Activated CD4-positive, alpha-beta T cell treated with anti-CD3 and anti-CD28 coated beads, Interleukin-2, amount 50 U/mL, for 48 hours (primary cell): ENCODE measurements at places on chromosomes 7 and 10.

GRCh38 chr10:17003651-17004286 lies 125.8 kb downstream of the CUBN start:
- no peak for DNase-seq

- no peak for DNase-seq
Observed at GRCh38 chr7:30503274-30504212, 1.1 kb downstream of the GGCT start.

DNA sequence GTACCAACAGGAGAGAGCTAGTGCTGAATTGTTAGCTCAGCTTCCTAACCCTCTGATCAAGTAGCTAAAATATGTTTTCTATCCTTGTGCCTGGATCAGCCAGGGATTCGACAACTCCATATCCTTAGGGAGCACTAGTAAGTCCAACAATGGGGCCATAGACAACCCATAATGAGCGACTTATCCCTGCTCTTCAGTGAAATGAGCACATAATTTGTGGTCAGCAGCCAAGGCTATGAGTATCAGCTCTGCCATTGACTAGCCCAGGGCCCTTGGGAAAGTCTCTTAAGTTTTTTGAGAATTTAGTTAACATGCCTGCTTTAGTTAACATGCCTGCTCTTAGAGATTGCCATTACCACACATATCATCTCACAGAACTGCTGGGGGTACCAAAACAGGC lies 39.3 kb downstream of the COL1A2 start:
- no peak for DNase-seq

DNA sequence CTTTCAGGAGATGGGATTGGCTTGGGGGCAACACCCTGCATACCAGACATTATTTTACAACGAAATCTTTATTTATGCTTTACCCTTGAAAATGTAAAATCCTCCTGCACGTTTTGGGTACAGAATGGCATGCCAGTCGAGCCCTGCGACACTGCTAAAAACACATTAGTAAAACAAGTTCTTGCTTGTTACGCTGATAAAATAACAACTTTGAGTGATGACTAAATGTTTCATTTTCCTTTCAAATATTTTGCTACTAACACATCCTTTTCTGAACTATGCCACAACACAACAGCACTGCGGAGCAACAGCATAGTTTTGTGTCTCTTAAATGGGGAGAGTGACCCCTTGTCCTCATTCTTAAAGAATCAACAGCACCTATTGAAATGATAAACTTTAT lies 76.0 kb upstream of the SEMA3D start:
- no peak for DNase-seq

DNA sequence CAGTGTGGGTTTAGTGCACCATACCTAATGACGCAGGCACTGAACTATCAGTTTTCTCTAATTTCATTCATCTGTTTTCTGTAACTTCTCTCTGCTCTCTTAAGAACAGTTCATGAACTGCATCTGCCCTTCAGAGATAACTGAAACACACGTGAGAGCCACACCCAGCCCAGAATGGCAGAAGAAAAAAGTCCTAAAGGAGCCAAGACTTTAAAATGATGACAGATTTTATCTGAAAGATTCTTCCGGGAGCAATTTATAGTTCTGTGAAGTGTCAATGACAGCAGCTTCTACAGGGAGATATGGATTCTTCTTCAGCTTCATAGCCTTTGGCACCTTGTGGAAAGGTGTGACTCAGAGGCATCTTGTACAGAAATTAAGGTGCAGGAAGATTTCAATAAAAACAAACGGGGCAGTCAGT lies 211.5 kb upstream of the SLC26A5 start:
- no peak for DNase-seq

GRCh38 chr10:123408660-123409059 lies 254.5 kb downstream of the BUB3 start:
- DNase-seq: no peak

GRCh38 chr7:5662828-5663227 lies 118.6 kb downstream of the RNF216 start:
- no peak for DNase-seq

- no peak for DNase-seq
Observed at GRCh38 chr10:129694184-129694583, 227.1 kb downstream of the MGMT start.

DNA sequence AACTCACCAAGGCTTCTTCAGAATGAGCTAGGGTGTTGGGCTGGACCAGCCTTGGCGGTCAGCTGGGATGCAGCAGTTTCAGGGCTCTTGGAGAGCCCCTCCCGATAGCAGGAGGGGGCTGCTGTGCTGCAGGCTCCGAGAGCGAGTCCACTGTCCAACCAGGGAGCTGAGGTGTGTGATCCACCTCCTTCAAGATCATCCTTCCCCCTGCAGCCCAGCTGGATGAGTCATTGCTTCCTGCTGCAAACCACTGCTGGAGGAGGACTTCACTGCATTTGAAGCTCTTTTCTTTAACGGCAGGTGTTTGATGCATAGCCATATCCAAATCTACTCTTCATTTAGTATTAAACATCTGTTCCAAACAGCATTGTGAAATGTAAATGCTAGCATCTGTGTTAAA lies 54.2 kb upstream of the EBF3 start:
- DNase-seq: peak; percentile 9

DNA sequence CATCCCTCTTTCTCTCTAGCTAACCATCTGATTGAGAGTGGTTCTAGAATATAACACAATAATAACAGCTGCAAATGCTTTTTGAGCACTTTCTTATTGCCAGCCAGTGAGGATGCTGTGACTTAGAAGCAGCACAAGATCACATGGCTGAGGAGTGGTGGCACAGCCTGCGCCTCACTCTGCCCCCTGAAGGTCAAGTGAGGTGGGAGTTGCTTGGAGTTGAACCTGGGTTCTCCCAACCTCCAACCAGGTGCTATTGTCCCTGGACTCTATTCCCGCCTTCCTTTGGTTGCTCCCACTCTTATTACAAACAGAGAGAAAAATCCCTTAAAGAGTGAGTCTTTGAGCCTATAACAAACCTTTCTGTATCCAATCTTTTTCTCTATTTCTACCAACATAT lies 280.3 kb upstream of the PODXL start:
- no peak for DNase-seq

- no peak for DNase-seq
Observed at GRCh38 chr7:93176992-93177580, 28.9 kb upstream of the SAMD9L start.

DNA sequence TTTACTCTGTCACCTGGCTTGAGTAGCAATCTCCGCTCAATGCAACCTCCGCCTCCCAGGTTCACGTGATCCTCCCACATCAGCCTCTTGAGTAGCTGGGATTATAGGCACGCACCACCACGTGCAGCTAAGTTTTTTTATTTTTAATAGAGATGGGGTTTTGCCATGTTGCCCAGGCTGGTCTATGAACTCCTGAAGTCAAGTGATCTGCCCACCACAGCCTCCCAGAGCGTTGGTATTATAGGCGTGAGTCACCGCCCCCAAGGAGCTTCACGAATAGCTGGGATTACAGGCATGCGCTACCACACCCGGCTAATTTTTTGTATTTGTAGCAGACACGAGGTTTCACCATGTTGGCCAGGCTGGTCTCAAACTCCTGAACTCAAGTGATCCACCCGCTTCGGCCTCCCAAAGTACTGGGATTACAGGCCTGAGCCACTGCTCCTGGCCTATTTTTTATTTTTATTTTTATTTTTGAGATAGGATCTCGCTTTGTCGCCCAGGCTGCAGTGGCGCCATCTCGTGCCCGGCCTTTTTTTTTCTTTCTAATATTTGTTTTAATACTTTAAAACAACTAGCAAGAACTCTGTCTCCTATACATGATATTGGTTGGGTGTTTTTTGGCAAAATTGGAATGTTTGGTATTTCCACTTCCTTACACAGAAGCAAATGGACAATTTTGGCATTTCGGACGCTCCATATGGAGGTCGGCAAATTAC lies 1.1 kb downstream of the EFCAB10 start:
- DNase-seq: no peak

- no peak for DNase-seq
Observed at GRCh38 chr10:114552050-114552449, 106.0 kb downstream of the ABLIM1 start.

DNA sequence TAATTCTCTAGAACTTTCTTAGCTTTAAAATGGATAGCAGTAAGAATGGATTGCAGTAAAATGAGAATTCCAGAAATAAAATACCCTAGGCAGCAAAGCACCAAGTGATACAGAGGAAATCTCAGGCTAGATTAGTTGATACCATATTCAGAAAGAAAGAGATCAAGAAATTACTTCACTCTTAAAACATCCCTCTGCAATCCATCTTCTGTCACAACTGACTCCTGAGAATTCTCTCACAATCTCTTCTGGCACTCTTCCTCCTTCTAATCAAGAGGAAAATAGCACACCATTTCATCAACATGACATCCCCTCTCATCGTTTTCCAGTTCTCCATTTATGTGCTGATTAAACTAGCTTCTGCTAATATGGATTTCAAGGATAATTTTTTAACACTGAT lies 42.2 kb upstream of the LAMB1 start:
- no peak for DNase-seq

DNA sequence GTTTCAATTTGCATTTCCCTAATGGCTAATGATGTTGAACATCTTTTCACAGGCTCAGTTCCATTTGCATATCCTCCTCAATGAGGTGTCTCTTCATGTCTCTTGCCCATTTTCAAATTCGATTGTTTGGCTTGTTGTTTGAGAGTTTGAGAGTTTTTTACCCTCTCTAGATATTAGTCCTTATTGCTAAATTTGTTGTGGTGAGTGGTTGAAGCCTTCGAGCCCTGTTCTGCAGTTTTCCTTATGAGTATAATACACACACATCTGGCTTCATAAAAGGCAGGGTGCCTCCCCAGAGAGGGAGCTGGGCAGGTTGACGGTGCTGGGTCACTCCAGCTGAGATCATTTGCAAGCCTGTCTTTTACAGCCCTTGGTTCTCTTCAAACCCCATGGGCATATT lies 65.1 kb downstream of the RGS10 start:
- no peak for DNase-seq

DNA sequence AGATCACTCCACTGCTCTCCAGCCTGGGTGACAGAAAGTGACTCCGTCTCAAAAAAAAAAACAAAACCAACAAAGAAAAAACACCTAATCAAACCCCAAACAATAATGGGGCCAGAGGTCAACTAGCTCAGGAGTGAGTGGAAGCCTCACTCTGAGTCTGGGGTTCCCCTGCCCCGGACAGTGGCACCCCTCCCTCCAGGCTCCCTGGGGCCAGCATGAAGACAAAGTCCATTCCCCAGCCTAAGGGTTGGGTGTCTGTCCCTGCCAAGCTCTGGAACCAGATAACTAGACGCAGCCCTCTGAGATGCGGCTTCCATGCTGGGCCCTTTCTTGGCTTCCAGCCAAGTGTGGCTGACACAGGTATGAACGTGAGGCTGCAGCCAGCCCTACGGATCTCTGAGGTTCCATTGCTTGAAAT lies 1.7 kb upstream of the FUOM start:
- no peak for DNase-seq

DNA sequence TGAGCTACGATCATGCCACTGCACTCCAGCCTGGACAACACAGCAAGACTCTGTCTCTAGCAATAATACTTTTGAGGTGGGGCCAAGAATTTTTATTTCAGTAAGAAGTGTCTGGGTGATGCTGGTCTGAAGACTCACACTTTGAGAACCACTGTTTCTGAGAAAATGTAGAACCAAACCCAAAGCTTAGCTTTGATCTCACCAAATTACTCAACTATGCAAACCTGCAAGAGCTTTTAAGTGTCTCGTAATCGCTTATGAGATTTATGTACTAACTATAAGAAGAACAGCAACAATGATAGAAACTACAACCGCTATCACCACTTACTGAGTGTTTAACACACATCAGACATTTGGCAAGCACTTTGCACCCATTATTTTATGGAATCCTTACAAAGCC lies 29.5 kb downstream of the APBB1IP start:
- DNase-seq: no peak

DNA sequence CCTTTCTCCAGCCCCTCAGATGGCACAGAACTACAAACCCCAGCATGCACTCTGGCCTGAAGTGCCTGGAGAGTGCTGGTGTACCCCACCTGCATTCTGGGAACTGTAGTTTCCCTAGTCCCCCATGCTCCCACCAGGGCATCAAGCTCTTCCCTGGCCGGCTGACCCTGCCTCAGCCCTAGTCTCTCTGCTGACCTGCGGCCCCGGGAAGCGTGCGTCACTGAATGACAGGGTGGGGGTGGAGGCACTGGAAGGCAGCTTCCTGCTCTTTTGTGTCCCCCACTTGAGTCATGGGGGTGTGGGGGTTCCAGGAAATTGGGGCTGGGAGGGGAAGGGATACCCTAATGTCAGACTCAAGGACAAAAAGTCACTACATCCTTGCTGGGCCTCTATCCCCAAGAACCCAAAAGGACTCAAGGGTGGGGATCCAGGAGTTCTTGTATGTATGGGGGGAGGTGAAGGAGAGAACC lies 2.1 kb downstream of the NOS3 start:
- no peak for DNase-seq

DNA sequence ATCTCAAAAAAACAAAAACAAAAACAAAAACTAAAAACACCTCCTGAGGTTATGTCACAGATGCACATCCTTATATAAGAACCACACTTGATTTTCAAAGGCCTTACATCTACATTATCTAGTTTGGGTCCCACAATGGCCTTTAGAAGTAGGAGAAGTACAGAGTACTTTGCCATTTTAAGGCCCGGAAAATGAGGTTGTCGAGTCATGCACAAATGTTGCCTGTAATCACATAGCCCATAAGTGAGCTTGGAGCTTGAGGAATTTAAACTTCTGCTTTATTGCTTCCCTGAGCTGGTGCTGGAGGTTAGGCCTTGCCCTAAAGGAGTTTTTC lies 9.7 kb upstream of the MKRN1 start:
- DNase-seq: no peak

DNA sequence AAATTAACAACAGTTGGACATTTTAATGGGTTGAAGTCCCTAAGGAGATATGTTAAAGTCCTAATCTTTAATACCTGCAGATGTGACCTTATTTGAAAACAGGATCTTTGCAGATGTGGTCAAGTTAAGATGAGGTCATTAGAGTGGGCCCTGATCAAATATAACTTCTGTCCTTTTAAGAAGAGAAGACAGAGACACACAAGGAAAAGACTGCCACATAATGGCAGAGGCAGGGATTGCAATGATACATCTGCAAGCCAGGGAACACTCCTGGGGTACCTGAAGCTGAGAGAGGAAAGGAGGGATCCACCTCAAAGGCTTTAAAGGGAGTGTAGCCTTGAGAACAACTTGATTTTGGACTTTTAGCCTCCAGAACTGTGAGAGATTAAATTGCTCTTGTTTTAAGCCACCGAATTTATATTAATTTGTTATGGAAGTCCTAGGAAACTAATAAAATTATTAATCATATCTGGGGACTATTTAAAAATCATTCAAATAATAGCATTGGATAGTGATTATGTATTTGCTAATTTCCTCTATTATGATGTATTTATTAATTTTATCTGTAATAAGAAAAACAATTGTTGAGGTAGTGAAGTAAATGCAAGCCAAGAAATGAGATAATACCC lies 700.0 kb upstream of the PCDH15 start:
- no peak for DNase-seq
